ENCODE measurements at places on chromosomes 6 and 20.

DNA sequence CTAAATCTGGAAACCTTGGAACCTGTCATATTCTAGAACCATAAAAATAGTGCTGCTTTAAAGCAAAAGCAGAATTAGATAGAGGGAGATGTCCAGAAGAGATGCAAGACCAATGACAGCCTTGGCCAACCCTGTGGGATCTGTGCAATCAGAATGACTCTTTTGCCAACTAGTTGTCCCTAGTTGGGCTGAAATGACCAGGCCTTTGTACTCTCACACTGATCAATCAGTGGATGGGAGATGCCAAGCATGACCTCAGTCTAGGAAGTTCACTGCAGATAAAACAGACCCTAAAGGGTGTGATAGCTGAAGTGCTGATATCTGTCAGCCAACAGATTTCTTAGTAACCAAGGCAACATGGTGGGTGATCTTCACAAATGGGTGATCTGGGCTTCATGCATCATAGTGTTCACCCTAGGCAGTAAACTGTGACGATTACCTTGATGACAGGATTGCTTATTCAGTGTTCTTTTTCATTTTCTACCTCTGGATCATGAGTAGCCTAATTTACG lies 52.1 kb downstream of the BCKDHB start:
- DNase-seq = no peak

DNA sequence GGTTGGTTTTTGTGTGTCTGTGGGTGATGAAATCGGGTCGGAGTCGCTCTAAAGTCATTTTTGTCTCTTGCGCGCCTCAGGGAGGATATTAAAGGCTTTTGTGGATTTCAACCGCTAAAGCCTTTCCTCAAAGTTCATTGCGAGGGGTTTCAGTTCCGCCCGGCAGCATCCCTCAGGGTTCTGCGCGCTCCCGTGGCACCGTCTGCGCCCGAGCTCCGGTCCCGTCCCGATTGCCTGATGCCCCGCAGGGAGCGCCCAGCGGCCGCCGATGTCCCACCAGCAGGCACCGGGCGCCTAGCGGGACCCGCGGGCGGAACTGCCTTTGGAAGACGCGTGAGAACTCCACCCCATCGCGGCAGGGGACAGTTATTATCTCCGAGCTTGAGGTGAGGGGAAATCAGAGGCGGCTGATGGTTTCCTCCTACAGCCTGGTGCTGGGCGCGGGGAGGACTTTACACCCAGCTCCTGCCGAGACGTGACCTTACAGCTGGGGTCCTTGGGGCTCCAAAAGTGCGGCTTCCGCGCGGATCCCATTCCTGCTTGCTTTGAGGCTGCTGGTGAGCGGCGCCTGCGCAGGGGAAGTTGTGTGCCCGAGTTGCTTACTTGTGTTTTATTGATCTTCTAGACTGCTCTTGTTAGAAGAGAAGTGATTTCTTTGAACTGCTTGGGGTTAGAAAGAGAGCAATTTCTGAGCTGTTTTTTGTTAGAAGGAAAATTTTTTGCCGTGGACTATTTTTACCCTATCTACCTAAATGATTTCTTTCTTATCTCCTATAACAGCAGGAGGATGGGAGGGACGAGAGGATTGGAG lies 27.1 kb downstream of the ULBP1 start:
- no peak for DNase-seq

- no peak for DNase-seq
Observed at GRCh38 chr6:7087491-7087979, 20.2 kb upstream of the RREB1 start.

- DNase-seq = no peak
Observed at GRCh38 chr6:44062771-44063560, 64.3 kb downstream of the MRPL14 start.

Data from stimulated activated CD4-positive, alpha-beta T cell treated with anti-CD3 and anti-CD28 coated beads, Interleukin-1b, Interleukin-23, amount 100 ng/mL, for 4 hours (primary cell).